Activated T-helper 17 cell treated with anti-CD3 and anti-CD28 coated beads, Interleukin-2, amount 50 U/mL, for 72 hours (primary cell): ENCODE measurements at places on chromosomes 16 and 17. TPM values are rescaled to one million over a fixed set of nuclear protein-coding genes. Genes with fewer than 3 reads are reported as not detected.
A peak's percentile ranks its signal among the peaks of the same experiment; 100 is the strongest.

DNA sequence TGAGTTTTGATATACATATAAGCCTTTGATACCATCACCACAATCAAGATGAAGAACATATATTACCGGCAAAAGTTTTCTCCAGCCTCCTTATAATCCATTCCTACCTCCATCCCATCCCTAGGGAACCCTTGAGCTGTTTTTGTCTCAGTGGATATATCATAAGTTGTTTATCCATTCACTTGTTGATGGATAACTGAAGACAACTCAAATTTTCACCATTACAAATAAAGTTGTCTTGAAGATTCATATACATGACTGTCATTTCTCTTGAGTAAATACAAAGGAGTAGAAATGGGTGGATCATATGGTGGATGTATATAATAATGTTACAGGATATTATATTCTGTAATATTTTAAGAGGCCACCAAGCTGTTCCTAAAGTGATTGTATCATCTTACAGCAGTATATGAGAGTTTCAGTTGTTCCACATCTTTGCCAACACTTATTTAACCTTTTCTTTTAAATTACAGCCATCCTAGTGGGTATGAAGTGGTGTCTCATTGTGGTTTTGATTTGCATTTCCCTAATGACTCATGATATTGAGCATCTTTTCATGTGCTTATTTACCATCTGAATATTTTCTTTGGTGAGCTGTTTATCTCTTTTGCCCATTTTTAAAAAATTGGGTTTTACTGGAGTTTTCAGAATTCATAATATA is 17.4 kb downstream of the NF1 start:
- ATAC-seq: peak; percentile 80

GRCh38 chr16:3235856-3236669 is 1.1 kb upstream of the ZNF200 start:
- no peak for ATAC-seq

DNA sequence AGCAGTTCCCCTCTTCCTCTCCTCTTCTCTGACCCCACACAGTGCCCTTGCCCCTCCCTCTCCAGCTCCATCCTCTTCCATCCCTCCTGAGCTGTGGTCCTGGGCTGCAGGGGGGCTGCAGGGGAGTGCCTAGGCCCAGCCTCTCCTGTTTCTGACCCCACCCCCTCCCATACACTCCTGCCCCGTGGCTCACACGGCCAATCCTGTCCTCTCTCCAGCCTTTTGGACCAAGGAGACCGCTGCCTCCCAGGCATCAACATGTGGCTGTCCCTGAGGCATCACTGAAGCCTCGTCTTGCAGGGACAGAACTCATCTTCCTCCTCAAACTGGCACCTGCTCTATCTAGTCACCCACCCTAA is 6.7 kb downstream of the CLUH start:
- ATAC-seq: no peak

Gene RUSF1
- 32.3 TPM for total RNA-seq

DNA sequence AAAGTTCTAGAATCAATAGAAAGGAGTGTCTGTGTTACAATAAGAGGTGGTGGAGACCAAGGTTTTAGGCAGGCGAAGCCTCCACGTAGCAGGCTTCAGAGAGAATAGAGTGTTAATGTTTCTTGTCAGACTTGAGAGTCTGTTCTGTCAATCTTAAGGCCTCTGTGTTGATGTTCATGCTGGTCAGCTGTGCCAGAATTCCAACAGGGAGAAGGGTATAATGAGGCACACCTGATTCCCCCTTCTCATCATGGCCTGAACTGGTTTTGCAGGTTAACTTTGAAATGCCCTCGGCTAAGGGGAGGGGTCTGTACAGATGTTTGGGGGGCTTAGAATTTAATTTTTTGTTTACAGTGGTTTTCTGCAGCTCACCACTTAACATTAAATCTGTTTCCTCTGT is 46.0 kb downstream of the RNF112 start:
- ATAC-seq: no peak

DNA sequence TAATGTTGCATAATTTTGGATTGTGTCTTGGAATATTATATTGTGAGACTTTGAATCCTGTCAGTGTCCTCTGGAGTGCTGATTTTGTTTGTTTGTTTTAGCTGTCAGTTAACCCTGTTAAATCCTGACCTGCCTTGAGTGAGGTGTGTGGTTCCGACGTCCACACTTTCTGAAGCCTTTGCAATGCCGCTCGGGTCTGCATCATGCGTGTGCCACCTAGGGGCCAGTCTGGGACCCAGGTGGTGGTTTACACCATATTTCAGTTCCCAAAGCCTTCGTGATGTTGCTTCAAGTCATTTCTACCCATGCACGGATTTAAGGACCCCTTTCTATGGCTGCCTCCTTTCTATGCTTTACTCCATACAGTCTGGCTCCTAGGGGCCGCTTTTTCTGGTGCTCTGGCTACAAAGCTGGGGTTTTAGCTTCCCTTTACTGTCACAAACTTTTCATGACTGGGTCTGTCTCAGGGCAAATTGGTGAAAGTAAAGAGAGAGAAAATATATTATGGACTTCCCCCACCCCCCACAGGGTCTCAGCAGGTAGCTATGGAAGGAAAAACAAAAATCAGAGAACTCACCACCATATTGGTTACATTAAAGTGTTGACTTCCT is 11.4 kb upstream of the OR4D1 start:
- ATAC-seq: no peak

DNA sequence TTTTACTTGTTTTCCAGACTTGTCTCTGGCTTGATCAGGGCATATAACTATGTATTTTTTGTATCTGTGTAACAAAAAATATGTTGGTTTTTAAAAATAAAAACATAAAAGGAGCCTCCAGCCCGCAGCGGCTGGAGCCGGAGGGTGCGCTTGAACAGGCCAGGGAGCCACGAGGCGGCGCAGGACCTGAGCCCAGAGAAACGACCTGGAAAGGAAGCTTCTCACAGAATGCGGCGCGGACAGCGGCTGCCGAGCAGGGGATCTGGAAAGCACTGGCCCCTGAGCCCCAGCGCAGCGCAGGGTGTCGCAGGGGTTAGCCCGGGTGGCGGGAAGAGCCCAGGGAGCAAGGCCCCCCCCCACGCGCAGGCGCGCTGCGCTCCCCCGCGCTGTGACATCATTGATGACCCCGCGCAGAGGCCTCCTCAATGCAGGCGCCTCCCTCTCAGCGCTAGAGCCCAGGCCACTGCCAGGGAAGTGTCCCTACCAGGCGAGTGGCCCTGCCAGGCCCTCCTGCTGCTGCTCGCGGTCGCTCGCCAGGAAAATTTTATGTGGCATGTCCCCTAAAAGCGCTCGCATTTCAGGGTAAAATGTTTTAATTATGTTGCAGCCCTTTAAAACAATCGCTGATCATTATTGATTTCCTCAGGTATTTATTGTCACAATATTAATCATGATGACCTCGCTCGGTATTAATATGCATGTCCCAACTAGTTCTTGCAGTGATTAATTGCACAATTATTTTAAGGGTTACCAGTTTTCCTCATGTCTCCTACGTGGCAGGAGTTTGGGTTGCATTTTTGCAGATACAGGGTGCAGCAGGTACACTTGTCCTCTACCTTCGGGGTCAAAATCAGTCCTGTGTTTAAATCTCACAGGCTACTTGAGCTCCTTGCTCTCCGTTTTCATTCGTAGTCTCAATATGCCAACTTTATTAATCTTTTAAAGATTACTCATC is 134.2 kb downstream of the USP22 start:
- peak; percentile 100 for ATAC-seq

GRCh38 chr16:51773071-51773890 is 622.2 kb upstream of the SALL1 start:
- ATAC-seq: no peak

GRCh38 chr16:30086291-30087140 is 5.2 kb downstream of the TBX6 start:
- no peak for ATAC-seq

Gene KRTAP4-9
- total RNA-seq: not detected

Gene RCVRN
- total RNA-seq: not detected

Gene CIITA
- total RNA-seq: 64.2 TPM

DNA sequence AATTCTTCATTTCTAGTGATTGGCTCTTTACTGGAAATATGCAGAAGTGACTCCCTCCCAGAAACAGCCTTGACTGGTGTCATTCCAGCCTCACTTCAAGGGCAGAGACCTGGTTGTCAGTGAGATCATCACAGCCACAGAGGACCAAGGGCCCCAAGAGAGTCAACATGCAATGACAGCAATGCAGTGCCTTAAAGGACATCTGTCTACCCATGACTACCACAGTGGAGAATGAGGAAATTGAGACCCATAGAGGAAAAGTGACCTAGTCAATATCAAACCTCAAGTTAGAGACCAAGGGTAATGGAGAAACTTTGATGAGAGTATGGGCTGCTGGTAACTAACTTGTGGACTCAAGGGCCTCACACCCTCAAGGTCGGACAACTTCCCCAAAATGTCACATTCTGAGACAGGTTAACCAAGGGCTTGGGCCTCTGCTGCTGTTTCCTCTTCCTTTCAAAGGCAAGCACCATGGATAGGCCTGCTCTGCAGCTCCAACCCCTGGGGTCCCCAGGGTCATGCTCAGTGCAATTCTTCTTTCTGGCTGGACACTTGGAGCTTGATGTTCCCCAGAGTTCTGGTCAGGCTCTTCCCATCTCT is 11.3 kb downstream of the NOG start:
- no peak for ATAC-seq

Gene ACSF2
- 12.4 TPM for total RNA-seq

DNA sequence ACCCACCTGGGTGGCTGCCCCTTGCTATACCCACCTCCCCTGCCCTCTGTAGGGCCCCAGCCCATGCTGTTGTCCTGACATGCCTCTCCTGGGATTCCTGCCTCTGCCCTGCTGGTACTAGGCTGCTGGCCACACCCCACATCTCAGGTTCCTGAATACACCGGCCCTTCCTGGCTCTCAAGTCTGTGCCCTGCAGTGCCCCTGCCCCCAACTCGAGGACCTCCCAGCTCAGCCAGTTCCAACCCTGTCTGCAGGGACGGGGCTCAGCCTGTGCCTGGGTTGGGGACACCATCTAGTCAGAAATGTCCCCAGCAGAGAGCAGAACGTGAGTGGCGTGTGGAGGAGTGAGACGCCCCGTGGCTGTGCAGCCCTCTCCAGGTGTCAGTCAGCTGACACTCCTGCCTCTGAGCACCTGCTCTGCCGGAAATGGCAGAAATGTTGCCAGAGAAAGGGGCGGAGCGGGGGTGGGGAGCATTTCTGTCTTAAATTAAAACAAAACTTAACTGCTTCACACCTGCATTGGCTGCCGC is 28.7 kb downstream of the ACSF3 start:
- peak; percentile 64 for ATAC-seq

- ATAC-seq: no peak
Observed at GRCh38 chr16:27341549-27341948, 27.8 kb downstream of the IL4R start.

DNA sequence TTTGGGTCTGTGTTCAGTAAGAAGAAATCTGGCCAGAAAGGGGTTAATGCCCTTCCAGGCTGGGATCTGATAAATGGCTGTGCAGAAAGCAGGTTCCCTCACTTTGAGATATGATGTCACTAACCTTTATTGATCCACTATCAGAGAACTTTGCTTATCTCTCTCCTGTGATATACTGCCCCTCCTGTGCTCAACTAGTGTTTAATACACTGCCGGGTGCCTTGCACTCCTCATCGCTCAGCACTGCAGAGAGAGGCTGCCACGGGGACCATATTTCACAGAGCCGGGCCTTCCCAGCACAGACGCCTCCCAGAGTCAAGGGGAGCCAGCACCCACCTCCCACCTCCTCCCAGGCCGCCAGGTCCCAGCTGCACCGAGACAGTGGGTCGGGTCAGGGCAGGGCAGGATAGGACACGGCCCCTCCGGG is 20.2 kb downstream of the ZFHX3 start:
- ATAC-seq: no peak

Gene CCL13
- not detected for total RNA-seq

Gene WNK4
- total RNA-seq: 0.41 TPM

DNA sequence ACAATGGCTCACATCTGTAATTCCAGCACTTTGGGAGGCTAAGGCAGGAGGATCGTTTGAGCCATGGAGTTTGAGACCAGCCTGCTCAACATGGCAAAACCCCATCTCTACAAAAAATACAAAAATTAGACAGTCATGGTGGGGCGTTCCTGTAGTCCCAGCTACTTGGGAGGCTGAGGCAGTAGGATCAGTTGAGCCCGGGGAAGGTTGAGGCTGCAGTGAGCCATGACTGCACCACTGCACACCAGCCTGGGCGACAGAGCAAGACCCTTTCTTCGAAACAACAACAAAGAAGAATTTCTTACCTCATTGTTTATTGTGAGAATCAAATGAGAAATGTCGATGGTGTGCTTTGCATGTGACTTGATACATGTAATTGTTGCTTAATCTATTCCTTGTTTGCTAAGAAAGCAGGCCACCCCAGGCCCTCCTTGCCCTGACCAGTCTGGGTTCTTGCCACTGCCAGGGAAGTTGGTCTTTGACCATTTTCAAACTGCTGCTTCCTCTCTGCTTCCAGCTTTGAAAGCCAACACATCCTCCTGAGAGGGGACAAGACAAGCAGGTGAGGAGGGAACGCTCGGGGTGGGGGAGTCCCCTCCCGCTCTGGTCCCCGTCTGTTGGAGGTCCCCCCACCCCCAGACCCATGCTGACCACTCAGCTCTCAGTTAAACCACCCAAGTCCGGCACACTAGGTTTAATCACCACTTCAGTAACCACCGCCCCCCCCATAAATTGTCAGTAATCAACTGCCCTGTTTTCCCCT is 47.3 kb upstream of the CPNE2 start:
- ATAC-seq: no peak

DNA sequence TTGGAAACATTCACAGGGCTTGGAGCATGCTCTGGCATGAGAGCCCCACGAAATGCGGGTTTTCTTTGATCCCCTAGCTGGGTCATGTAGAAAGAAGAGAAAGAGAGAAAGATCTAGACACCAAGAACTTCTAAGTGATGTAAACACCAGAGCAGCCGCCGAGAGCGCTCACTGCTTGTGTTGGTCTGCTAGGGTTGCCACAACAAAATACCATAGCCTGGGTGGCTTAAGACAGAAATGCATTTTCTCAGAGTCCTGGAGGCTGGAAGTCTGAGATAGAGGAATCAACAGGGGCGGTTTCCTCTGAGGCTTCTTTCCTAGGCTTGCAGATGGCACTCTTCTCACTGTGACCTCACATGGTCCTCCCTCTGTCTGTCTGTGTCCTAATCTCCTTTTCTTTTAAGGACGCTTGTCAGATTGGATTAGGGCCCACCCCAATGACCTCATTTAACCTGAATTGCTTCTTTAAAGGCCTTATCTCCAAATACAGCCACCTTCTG is 139.5 kb downstream of the CYLD start:
- no peak for ATAC-seq

DNA sequence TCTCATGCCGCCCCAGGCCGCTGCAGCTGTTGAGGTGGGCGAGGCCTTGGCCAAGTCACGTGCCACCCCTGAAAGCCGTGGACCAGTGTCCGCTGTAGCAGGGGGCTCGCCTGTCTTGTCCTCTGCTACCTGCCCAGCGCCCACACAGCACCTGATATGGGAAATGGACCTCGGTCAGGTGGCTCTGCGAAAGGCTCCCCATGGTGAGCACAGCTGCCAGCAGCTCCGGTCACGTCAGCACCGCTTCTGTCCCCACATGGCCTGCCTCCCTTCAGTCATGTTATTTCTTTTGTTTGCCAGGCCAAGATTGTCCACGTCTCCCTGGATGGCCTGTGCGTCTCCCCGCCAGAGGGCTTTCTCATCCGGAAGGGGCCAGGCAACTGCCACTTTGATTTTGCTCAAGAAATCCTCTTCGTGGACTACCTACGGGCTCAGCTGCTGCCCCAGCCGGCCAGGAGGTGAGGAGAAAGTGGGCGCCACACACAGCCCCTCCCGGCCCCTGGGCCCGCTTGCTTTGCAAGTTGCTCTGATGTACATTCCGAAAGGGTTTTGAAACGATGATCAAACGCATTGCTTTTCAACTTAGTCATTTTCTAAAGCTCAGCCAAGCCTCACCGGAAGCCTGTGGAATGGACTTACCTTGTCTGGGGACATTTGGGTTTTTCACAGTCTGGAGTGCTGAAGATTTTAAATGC is 219.8 kb downstream of the KATNIP start:
- no peak for ATAC-seq

Gene MT4
- total RNA-seq: not detected

Gene SP2
- 24.2 TPM for total RNA-seq
